Central memory CD8-positive, alpha-beta T cell (primary cell): ENCODE measurements at places on chromosomes 13 and 19.

DNA sequence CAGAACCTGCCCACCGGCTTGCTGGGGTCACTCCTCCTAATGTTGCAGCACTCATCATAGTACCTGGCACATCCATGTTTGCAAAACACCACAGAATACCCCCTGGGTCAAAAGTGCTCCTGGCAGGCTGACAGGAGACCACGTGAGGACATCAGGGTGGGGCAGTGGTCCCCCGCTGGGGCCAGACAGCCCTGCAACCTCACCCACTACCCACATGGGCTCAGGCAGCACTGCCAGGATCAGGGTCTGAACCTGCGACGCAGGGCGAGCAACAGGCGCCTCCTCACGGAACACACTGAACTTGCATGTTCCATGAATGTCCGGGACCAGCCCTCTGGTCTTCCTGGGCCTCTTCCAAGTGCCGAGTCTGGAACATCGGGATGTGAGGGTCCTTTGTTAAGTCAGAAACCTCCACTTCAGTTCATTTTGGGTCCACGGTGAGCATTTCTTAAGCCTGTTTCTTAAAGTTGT, 1.4 kb upstream of the SLC7A9 start:
- no peaks in the 10 kb centered on the region for H3K27me3 ChIP-seq
- H3K36me3 ChIP-seq, result no peaks in the 10 kb centered on the region
- no peaks in the 10 kb centered on the region for H3K4me1 ChIP-seq
- no peak overlapping the region for H3K4me3 ChIP-seq

- H3K4me3 ChIP-seq, result no peak overlapping the region
- no peak for DNase-seq
- peaks cover 25% of the 10 kb centered on the region for H3K27me3 ChIP-seq
- H3K36me3 ChIP-seq, result peaks cover 2% of the 10 kb centered on the region
- peaks cover 4% of the 10 kb centered on the region for H3K4me1 ChIP-seq
These were observed 15.9 kb downstream of the PRR36 start for GRCh38 chr19:7858109-7858770.

DNA sequence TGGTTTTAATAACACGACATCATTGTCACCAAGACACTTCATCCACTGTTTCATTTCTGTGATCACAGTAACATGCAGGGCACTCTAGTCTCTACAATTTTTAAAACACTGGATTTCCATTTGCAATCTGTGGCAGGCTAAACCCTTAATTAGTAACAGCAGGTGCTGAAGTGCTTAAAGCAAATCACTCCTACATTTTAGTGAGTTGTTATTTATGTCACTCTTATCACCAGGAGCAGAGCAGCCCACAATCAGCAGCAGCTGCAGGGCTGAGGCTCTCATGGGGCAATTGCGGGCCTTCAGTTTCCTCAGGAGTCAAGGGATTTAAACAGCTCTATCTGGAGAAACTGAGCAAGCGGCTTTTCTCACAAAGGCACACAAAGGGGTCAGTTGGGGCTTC, 1.6 kb downstream of the SOHLH2 start:
- DNase-seq, result no peak
- no peaks in the 10 kb centered on the region for H3K27me3 ChIP-seq
- no peak overlapping the region for H3K4me3 ChIP-seq
- no peaks in the 10 kb centered on the region for H3K4me1 ChIP-seq
- H3K36me3 ChIP-seq, result no peaks in the 10 kb centered on the region

- no peaks in the 10 kb centered on the region for H3K36me3 ChIP-seq
- H3K27me3 ChIP-seq, result peaks cover 19% of the 10 kb centered on the region
- H3K4me3 ChIP-seq, result no peak overlapping the region
- DNase-seq, result no peak
- no peak overlapping the region for H3K27ac ChIP-seq
- H3K4me1 ChIP-seq, result no peaks in the 10 kb centered on the region
These were observed 136.3 kb downstream of the KLF5 start for GRCh38 chr13:73195091-73195490.

GRCh38 chr19:19486343-19487076, 28.8 kb downstream of the TSSK6 start:
- peaks cover 42% of the 10 kb centered on the region for H3K4me1 ChIP-seq
- no peak for DNase-seq
- H3K36me3 ChIP-seq, result peaks cover 28% of the 10 kb centered on the region

GRCh38 chr13:41284512-41285288, 21.3 kb upstream of the MTRF1 start:
- no peak for DNase-seq
- H3K36me3 ChIP-seq, result no peaks in the 10 kb centered on the region
- peaks cover 11% of the 10 kb centered on the region for H3K4me1 ChIP-seq
- H3K27me3 ChIP-seq, result peaks cover 13% of the 10 kb centered on the region

- no peak overlapping the region for H3K27ac ChIP-seq
- DNase-seq, result no peak
- no peak overlapping the region for H3K4me3 ChIP-seq
- H3K27me3 ChIP-seq, result no peaks in the 10 kb centered on the region
These were observed 475.8 kb upstream of the PCDH20 start for GRCh38 chr13:61891401-61891800.

GRCh38 chr13:114025714-114026431, 52.0 kb upstream of the C13orf46 start:
- H3K27ac ChIP-seq, result peak overlapping the region; percentile 49
- no peak overlapping the region for H3K4me3 ChIP-seq
- no peaks in the 10 kb centered on the region for H3K27me3 ChIP-seq
- H3K4me1 ChIP-seq, result peaks cover 14% of the 10 kb centered on the region

GRCh38 chr13:27086599-27087265, 84.9 kb downstream of the USP12 start:
- no peak for DNase-seq
- peaks cover 29% of the 10 kb centered on the region for H3K36me3 ChIP-seq
- H3K4me1 ChIP-seq, result peaks cover 6% of the 10 kb centered on the region
- no peak overlapping the region for H3K27ac ChIP-seq
- H3K4me3 ChIP-seq, result no peak overlapping the region

GRCh38 chr13:114157869-114158495, 21.1 kb upstream of the CFAP97D2 start:
- H3K36me3 ChIP-seq, result peaks cover 8% of the 10 kb centered on the region
- H3K4me3 ChIP-seq, result peak overlapping the region; percentile 17
- no peak overlapping the region for H3K27ac ChIP-seq
- H3K4me1 ChIP-seq, result peaks cover 79% of the 10 kb centered on the region
- no peaks in the 10 kb centered on the region for H3K27me3 ChIP-seq
- no peak for DNase-seq
